ENCODE measurements at places on chromosomes 4 and X.

DNA sequence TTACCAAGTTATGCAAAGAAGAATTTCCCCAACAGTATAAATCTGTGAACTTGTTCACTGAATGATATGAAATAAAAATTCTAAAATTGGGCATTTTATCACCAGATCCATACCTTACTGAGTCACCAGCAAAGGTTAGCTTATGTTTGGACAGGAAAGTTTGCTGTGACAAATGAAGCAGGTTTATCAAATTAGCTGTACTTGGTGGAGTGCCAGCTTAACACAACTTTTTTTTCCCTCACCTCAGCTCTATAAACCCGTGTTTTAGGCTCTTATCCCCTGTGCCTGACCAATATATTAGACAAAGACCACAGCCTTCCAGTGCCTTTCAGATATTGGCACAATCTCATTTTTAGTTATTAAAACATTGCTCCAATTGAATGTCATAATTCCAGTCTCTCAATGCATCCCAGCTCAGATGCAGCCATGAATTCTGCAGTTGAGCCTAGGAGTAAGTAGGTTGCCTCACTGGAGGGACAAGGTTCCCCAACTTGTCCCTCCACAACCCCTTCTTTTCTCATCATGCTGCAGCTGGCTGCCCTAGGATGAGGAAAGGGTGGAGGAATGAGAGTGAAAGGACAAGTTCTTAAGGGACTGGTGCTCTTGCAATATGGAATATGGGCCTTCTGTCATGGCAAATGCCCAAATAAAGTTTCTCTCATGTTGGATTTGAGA lies 27.0 kb upstream of the PDGFC start:
- no peak for DNase-seq

GRCh38 chr4:6180841-6181631 lies 19.3 kb downstream of the JAKMIP1 start:
- DNase-seq = no peak

GRCh38 chr4:13543839-13544605 lies at the start of gene NKX3-2:
Gene NKX3-2 (minus strand): TSS chr4:13544508. CDS start chr4:13544414, 94 bp downstream.
- DNase-seq = peak; percentile 25

DNA sequence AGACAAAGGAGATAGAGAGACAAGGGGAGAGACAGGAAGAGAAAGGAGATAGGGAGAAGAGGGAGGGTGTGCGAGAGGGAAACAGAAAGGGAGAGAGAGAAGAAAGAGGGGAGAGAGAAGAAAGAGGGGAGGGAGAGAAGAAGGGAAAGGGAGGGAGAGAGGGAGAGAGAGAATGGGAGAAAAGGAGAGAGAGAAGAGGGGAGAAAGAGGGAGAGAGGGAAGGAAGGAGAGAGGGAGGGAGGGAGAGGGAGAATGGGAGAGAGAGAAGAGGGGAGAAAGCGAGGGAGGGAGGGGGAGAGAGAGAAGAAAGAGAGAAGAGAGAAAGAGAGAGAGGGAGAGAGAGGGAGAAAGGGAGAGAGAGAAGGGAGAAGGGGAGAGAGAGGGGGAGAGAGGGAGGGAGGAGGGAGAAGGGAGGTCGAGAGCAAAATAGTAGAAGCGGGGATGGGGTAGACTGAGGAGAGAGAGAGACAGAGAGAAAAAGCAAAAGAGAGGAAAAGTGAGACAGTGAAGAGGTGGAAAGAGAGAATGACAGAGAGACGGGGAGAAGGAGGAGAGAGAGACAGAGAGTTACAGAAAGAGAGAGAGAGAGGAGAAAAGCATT lies 218.2 kb downstream of the DHRSX start:
- no peak for DNase-seq

- no peak for DNase-seq
Observed at GRCh38 chr4:38154252-38154651, 194.1 kb downstream of the PTTG2 start.

DNA sequence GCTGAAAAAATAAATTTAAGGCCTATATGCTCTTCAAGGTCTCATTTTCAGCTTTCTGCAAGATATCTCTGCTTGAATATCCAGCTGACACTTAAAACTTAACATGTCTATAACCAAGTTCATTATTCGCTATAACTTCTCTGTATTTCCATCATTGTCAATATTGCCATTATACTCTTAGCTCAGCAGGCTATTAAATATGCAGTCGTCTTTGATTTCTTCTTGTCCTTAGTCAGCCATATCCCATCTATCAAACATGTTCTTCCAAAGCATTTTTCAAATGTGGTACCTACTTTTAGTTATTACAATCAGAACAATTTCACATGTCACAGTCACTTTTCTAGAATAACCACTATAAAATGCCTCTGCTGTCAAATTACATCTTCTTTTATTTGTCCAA lies 1364.1 kb downstream of the ARAP2 start:
- no peak for DNase-seq

DNA sequence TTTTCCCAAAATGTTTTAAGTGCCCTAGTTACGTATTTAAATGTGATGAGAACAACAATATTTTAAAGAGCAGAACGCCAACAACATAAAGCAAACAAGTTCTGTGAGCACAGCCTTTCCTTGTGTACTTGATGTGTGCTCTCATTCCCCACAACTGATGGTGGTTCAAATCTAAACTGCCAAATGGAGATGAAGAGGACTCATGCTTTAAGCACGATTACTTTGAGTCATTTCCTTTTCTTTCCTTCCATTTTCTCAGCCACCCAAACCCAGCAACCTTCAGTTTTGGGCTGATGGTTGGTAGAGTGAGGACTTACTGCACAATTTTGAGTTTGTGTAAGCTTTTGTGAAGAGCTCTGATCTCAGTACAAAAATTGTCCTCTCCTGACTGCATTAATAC lies 1.7 kb downstream of the NSD2 start:
- DNase-seq = no peak

DNA sequence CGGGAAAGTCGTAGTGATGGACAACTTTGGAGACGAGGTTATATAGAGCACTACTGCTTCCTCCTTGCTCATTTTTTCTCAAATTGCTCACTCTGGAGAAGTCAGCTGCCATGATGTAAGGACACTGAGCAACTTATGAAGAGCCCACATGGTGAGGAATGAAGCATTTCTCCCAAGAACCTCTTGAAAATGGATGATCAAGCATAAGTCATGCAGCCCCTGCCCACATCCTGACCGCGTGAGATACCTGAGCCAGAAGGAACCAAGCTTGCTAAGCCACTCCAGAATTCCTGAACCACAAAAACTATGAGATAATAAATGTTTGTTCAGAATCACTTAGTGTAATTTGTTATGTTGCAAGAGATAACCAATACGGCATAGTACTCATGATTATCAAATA lies 42.8 kb downstream of the PDE5A start:
- DNase-seq = no peak

DNA sequence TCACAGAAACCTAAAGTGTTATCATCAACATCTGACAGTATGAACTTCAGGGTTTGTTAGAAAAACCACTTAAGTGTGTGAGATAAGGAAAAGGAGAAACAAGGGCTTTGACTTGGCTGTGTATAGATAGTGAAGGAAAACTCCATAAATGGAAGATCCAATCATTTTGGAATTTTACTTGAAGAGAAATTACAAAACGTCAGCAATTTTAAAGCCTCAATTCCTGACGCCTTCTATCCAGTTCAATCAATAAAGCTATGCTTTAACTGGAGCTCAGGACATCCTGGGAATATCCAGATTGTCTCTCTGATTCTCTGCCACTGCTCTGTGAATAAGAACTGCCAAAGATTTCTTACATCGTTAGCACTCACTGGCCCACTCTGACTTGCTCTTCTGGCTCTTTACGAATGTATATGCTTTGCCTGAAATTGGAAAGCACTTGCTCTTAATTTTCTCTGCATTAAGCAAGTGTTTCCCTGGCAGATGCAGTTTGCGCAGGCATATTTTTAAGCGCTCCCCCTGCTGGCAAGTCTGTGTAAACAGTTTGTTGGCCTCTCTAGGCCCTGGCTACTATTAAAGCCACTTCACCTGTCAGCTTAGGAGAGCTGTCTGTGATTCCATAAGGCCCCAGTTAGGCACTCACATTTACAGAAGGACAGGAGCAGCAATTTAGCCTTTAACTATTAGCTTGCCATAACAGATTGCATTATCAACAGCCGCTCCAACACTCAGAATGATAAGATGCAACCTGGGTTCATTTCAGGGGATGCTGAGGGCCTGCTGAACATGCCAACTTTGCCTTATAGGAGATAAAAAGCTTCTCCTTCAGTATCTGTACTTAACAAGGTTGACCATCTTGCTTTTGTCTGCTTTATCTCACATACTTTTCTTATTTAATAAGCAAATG lies 251.4 kb upstream of the DDX53 start:
- DNase-seq = peak; percentile 52

DNA sequence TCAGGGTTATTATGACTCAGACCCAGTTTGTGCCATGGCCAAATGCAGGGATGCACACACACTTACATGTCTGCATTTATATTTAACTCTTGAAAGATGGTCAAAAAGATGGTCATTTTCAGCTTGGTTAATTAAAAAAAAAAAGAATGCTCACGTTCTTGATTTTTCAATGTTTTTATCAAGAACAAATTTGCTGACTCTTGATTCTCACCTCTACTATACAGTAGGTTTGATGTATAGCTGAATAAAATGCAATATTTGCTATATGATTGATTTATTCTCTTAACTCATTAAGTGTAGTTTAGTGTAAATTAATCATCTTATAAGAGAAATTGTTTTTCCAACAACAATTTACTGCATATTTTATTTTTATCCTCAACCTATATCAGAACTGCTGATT lies 160.4 kb downstream of the SLIT2 start:
- DNase-seq = no peak

DNA sequence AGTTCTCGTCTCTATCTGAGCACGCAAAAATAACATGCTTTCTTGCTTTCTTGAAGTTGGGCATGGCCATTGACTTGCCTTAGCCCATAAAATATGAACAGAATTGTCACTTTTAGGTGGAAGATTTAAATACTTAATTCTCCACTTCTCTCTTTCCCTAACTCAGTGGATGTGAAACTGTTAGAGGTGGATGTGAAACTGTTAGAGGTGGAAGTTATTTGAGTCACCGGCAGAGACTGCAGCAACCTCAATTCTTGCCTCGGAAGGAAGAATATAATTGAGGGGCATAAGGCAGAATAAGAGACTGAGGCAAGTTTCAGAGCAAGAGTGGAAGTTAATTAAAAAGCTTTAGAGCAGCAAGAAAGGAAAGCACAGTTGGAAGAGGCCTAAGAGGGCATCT lies 2.8 kb upstream of the PARM1 start:
- DNase-seq = no peak

GRCh38 chr4:70768301-70768948 lies 46.7 kb downstream of the RUFY3 start:
- no peak for DNase-seq

DNA sequence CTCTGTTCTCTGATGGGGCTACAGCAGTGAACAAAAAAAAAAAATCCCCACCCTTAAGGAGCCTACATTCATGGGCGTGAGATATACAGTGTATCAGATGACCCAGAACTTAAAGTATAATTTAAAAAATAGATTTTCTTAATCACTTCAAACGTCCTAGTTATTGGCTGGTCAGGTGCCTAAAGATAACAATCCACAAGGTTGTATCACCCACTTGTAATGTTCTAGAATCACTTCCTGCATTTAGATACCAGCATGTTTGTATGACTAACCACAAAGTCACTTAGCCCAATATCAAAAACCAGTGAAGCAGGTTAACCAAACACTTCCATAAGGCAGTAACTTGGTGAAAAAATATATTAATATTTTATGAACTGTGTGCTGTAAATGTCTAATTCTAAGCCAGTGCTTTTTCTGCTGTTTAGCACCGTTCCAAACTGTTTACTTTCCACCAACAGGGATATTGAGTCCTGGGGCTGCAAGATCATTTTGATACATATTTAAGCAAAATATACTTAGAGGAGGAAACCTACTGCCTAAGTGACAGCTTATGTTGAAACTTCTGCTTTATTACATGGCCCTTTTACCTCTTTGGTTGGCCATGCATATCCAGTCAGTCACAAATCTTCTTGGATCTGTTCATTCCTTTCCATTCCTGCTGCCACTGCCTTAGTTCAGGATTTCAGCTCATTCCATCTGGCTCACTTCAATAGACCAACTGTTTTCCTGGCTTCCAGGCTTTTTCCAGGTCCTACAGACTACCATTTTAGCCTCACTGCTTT lies 43.3 kb downstream of the CD40LG start:
- no peak for DNase-seq

- DNase-seq = no peak
Observed at GRCh38 chr4:83828601-83829000, 292.7 kb downstream of the GPAT3 start.

GRCh38 chrX:11609109-11609508 lies 56.6 kb downstream of the ARHGAP6 start:
- no peak for DNase-seq

- no peak for DNase-seq
Observed at GRCh38 chr4:147596981-147597380, 20.2 kb upstream of the TMEM184C start.

GRCh38 chrX:11566789-11567188 lies 98.9 kb downstream of the ARHGAP6 start:
- no peak for DNase-seq

DNA sequence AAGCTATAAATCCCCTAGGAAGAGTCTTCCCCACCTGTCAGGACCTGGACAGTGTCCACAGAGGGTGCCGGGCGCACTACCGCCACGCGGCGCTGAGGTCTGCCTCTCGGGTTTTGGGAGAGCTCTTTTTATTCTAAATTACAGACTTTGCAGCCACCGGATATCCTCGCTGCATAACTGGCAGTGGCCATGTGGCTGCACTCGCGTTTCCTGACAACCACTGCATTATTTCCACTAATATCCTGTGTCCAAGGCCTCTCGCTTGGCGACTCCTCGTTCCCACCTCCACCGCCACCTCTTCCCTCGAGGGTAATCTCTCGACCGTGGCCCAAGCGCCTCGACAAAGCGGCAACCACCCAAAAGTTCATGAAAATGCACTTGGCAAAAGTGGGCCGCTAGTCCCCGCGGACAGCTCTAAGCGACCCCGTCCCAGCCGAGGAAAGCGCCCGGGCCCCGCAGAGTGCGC lies 512 bp upstream of the TMEM131L start:
- peak; percentile 45 for DNase-seq

DNA sequence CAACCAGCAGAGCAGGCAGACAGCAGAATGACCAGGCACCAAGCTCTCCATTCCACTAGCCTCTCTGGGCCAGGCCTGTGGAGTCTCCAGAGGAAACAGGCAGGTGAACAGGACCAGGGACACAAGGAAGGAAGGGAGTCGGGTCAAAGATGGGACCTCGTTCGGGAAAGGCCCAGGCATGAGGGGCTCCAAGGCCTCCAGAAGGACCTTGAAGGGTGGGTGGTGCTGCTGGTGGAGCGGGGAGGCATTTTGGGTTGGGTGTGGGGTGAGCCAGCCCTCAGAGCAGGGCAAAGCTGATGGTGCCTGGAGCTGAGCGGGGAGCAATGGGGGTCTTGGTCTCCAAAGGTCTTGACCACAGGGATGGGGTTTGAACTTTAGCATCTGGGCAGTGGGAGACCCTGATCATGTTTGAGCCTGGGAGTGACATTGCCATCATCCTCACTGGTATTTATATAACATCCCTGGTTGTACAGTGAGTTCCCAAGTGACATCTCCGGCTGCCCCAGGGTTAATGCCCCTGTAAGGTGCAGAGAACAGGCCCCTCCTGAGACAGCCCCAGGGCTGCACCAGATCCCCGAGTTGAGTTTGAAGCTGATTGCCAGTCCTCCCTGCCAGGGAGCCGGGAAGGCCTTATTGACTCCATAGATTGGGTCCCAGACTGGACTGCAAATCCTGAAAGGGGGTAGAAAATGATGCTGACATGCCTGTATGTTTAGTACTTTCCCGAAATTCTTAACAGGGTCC lies 52.7 kb downstream of the PSAPL1 start:
- no peak for DNase-seq
